Stimulated activated CD4-positive, alpha-beta T cell treated with anti-CD3 and anti-CD28 coated beads, TNF-alpha, amount 100 ng/mL, for 4 hours (primary cell): ENCODE measurements at places on chromosomes 5 and 9.

DNA sequence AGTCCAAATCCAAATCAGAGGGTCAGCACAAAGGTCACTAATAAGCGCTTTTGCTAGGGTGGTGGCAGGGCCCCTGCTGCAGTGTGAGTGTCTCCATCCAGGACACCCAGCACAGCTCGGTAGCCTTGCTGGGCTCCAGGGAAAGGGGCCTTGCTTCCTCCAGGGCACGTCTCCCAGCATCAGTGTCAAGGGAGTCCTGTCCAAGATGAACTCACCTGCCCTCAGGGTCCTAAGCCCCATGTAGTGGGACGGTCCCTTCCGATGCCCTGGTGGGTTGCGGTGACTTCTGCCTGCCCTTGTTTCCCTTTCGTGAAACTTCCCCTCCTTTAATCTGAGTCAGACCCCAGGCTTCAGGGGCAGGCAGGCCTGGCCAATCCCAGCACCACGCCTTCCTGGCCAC is 101.7 kb downstream of the ZNF354C start:
- DNase-seq: no peak

- DNase-seq: no peak
Observed at GRCh38 chr9:92404042-92404836, at the start of gene OGN. Gene OGN (minus strand): TSS chr9:92404578. CDS start chr9:92403407, 1,171 bp downstream.

GRCh38 chr9:4833781-4834560 is 41.2 kb downstream of the RCL1 start:
- DNase-seq: no peak

GRCh38 chr5:108459769-108460168 is 77.9 kb upstream of the FBXL17 start:
- no peak for DNase-seq

- DNase-seq: no peak
Observed at GRCh38 chr5:122312591-122313406, 762 bp downstream of the SNCAIP start.

DNA sequence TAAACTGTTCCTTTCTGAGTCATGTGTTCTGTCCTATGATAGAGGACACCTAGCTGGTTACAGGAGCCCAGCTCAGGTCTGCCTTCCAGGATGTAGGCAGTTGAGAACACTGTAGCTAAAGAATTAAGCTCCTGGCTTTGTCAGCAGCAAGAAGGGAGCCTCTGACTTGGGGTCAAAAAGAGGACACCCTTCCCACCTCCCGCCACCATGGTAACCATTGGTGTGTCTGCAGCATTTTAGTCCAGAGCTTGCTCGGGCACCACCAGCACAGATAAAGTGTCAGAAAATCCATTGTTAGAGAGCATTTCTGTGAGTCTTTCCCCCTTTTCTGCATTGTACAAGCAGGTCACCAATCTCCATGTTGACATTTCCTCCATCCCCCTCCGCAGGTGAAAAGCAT is 181.7 kb downstream of the DOCK8 start:
- DNase-seq: no peak

- DNase-seq: no peak
Observed at GRCh38 chr9:114005371-114006154, 72.5 kb downstream of the AMBP start.

GRCh38 chr9:26054600-26055520 is 376.6 kb upstream of the TUSC1 start:
- DNase-seq: no peak

DNA sequence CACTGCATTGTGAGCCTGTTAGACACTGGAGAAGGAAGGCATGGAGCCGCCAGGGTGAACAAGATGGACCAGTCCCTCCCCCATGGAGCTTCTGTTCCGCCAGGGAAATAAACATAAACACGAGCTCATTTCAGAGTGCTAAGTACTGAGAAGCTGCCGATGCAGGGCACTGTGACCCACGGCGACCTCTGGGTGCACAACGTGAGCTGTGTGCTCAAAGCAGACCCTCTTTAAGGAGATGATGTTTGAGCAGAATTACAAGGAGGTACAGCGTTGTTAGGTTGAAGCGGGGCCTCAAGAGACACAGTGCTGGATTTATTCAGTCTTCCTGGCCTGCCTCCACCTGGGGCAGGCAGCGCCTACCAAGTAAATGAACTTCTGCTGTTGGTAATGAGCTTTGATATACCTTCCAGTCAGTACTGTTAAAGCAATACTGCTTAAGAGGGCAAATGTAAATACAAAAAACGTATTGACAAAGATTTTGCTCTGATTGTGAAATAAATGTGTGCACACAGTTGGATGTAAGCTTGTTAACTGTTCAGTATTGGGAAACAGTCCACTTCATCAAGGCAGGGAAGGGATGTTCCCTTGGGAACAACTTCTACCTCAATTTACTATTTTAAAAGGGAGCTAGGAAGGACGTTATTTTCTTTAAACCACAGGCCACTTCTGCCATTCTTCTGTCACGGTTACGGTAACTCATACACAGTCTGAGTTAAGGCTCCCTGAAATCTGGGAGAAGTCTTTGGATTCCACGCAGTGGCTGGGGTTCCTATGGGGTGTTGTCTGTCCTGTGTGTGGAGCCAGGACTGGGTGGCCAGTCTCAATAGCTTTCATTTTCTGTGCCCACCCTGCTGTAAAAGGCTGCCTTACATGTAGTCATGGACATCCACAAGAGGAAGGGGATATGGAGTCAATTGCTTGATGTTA is 48.9 kb upstream of the DMRT1 start:
- no peak for DNase-seq
